ENCODE measurements at places on chromosomes 4 and X.

GRCh38 chr4:147725673-147726072 lies 6.2 kb upstream of the ARHGAP10 start:
- no peak for DNase-seq

GRCh38 chr4:36255577-36255976 lies 11.3 kb upstream of the ARAP2 start:
- no peak for DNase-seq

DNA sequence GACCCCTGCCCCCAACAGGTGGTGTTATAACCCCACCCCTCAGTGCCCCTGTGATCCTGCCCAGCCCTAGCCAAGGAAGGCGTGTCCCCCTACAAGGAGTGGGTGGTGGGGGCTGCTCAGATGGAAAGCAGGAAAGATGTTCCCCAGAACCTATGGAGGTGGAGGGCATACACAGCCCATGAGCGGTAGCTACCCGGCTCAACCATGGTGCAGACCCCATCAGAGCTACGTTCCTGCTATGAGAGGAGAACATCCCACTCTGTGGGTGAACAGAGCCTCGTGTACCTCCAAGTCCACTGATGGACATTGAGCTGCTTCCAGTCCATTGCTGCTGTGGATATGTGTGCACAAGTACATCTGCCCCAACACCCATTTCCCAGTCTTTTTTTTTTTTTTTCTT lies 71.1 kb downstream of the SHOX start:
- no peak for DNase-seq

GRCh38 chrX:19034025-19034424 lies 50.1 kb upstream of the PHKA2 start:
- DNase-seq = no peak

DNA sequence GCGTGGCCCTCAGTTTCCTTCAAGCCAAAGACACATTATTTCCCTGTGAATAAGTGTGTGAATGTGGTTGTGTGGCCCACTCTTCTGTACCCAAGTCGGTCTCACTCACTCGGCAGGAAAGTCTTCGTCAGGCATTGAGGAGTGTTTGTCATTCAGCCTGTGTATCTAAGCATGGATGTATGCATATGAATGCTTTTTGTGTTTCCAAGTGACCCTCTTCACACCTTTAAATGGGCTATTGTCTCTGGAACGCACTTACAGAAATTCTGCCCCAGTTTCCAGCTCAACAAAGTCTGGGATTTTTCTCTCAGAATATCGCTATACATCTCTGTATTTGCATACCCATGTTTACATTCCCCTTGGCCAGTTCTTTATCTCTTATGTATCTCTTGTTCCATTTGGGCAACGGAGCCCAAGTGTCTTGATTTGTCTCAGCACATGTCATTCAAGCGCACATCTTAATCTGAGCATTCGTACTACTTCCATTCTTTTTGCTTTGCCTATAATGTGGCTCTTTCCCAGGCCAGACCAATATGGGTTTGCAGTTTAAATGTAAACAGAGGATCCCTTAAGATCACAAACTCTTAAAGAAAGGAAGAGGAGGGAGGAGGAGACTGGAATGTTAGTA lies 4.8 kb downstream of the BCOR start:
- no peak for DNase-seq

Data from AG08395 (cell line).